Activated CD4-positive, CD25-positive, alpha-beta regulatory T cell (primary cell): ENCODE measurements at places on chromosomes 16 and 17.
A peak's percentile ranks its signal among the peaks of the same experiment; 100 is the strongest.

- no peak for DNase-seq
Observed at GRCh38 chr16:61261315-61261714, 774.9 kb downstream of the CDH8 start.

DNA sequence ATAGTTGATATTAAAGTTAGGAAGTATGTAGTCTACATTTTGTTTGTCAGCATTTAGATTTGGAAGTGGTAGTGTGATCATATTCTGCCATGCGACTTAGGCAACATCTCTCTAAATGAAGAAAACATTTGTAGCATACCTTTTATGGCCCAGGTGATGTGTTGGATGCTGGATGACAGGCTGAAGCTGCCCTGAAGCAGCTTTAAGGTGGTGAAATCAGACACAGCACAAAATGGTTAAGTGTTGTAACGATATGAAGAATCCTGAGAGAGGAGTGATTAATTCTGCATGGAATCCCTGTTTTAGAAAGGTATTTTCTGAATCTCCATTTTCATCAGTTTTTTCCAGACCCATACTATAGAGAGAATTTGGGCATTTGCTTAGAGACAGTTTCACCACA lies 28.3 kb downstream of the AATF start:
- DNase-seq: no peak

DNA sequence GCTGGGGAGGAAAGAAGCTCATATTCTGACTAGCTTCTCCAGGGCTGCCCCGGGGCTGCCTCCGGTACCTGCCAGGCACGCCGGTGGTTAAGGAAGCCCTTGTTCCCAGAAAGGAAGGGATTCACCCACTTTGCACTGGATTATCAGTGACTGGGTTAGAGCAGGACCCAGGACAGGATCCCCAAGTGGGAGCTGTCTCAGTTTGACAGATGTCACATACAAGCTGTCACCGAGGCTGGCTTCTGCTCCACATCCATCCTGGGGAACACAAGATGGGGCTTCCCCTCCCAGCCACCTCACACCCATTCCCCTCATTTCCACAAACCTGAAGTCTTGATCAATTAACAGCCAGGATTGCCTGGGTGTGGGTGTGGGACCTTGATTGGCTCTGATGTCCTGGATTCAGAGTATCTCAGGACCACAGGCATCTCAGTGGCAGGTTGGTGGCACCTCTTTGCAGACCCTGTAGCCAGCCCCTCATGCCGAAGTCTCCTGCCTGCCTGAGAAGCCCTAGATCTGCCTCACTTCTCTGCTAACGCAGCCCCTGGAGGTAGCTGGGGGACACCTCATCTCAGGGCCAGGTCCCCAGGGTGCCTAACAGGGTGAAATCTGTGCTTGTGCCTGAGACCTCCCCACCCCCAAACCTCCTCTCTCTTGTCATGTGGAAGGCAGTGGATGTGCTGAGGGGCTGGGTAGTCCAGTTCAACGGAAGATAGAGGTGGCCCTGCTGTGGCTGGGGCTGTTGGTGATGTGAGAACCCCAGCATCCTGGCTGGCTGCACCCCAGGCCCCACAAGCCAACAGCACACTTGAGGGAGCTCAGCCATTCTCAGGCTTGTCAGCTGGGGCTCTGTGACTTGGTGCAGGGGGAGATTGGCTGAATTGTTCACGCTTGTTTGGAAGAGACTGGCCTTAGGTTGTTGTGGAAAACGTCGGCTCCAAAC lies 1.4 kb downstream of the CACNG5 start:
- no peak for DNase-seq

GRCh38 chr16:82118749-82119148 lies 51.3 kb downstream of the MPHOSPH6 start:
- no peak for DNase-seq

GRCh38 chr16:2033057-2033908 lies 6.6 kb downstream of the NHERF2 start:
- DNase-seq: no peak

- no peak for DNase-seq
Observed at GRCh38 chr17:53659181-53659580, 163.5 kb upstream of the KIF2B start.

DNA sequence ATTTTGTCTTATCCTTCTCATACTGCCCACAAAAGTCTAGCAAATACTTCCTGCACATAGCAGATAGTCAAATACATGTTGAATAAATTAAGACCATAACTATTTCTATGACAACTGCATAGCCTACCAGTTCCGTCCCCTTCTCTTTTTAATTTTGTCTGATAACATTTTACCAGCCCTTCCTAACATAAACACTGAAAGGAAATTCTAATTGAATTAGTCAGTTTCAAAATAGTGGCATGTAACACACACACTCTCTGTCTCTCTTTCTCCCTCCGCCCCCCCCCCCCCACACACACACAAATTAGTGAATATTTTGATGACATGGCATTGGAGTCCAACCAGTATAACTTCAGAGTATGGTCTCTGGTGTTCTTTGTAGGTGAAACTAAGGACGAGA lies 41.8 kb downstream of the TNRC6C start:
- no peak for DNase-seq

- DNase-seq: no peak
Observed at GRCh38 chr16:17330044-17330443, 140.7 kb downstream of the XYLT1 start.

- peak; percentile 52 for DNase-seq
Observed at GRCh38 chr16:88456356-88457292, 3.5 kb downstream of the ZFPM1 start.
